ENCODE measurements at places on chromosomes 16 and 17.

DNA sequence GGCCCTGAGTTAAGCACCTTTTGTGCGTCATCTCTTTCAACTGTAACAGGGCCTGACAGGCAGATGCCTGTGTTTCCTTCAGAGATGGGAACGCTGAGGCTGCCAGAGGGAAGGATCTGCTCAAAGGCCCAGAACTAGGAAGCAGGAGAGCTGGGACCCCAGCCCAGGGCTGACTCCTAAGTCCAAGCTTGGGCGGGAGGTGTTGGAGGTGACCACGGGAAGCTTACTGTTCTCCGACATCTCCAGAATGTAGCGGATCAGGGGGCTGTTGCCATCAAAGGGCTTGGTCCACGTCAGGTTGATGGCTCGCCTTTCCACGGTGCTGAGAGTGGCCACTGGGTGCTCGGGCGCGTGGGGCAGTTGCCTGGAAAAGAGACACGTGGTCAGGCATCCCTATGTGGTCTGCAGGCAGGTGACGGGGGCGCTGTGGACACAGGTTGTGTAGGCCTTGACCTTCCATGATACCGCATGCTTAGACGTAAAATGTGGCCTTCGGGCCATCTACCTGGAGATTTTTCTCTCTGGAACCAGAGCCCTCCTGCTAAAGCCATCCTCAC lies 111.4 kb upstream of the CDC42EP4 start:
- no peak for DNase-seq

- DNase-seq: no peak
These were observed 911 bp upstream of the ITGA2B start for GRCh38 chr17:44390250-44390870.

GRCh38 chr17:43175213-43176118 lies 4.5 kb downstream of the NBR1 start:
- no peak for DNase-seq

GRCh38 chr16:11255737-11256660 lies at the start of gene SOCS1:
TSS of gene SOCS1 (minus strand) at chr16:11256204. CDS start at chr16:11255478, 726 bp downstream.
- DNase-seq: peak; percentile 76

DNA sequence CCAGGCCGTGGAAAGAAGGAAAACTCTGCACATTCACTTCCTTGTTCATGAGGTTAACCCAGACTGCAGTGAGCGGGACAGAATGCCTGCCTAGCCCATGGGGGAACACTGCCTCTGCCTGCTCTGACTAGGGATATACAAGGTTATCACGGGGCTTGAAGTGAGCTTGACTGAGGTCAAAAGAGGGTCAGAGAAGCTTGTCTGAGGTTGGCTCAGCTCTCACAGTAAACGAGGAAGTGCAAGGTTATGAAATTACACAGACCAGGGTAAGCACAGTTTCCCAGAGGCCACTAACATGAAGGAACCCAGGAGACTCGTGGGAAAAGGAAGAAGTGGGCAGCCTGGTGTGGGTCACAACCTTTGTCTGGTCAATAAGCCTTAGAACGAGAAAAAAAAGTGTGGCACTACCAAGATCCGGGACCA lies 28.7 kb downstream of the HIC1 start:
- peak; percentile 50 for DNase-seq

DNA sequence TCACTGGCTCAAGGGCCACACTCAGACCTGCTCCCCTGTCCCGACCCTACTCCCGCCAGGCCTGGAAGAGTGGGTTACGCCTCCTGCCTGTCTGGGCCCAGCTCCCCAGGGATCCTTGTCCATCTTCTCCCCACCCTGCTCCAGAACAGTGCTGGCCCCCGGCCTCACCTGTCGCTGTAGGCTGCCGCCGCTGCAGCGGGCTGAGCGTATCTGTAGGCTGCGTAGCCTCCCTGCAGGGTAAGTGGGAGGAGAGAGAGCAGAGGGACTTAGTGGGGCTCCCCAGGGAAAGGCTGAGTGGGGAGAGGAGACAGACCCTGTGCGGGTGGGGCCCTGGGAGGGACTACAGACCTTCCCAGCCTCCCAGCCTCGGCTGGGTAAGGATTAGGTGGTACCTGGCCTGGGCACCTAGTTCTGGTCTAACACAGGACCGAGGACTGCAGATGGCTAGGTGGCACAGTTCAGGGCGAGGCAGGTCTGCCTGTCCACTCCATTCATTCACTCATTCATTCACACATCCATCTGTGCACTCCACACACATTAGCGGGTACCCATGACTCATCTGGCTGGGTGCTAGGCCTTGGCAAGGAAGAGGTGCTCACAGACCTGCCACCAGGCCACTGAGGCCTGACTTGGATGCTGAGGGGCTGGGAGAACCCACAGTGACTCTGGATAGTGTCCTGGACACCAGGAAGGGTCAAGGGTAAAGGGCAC lies 20.9 kb downstream of the ENGASE start:
- DNase-seq: no peak

DNA sequence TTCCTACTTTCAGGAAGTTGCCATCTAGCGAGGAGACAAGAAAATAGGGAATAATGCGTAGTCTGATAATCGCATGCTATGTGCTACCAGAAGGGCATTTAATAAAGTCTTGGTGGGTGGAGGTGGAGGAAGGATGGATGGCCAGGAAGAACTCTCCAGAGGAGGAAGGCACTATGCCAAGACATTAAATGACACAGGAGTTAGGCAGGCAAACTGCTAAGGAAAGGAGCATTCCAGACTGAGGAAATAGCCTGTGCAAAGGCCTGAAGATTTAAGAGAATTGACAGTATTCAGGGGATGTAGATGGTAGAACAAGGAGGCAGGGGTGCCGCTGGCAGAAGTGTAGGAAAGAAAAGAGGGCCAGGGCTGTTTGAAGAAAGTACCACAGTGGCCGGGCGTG lies 19.3 kb upstream of the ARHGAP44 start:
- no peak for DNase-seq

GRCh38 chr17:82085931-82086764 lies 11.9 kb downstream of the FASN start:
- DNase-seq: no peak

DNA sequence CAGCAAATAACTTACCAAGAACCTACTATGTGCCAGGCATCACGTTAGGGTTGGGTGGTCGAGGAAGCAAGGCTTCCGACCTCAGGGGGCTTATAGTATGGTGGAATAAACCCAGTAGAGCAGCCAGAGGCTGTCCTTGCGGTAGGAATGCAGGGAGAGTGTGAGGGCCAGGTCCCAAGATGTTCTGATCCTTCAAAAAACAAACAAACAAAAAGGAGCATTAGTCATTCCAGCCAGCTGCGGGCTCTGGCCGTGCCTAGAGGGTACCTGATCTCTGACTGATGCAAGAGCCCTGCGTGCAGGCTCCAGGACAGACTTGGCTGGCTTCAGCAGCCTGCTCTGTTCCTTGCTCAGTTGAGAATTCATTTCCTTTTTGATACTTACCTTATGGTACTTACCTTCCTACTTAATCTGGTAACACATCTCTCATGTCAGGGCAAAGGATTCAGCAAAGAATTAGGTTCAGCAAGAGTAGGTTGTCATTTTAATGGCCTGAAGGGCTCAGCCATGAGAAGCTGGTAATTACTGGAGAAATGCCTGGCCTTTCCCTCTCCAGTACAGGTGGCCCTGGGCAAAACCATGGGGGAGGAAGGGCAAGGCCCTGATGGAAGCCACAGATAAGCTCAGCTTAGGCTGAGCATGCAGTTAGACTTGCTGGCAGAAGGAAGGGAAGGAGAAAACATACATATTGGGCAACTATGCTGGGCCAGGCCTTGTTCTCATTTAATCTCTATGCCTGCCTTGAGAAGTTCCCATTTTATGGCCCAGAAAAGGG lies 18.4 kb downstream of the CYB5D2 start:
- DNase-seq: no peak

DNA sequence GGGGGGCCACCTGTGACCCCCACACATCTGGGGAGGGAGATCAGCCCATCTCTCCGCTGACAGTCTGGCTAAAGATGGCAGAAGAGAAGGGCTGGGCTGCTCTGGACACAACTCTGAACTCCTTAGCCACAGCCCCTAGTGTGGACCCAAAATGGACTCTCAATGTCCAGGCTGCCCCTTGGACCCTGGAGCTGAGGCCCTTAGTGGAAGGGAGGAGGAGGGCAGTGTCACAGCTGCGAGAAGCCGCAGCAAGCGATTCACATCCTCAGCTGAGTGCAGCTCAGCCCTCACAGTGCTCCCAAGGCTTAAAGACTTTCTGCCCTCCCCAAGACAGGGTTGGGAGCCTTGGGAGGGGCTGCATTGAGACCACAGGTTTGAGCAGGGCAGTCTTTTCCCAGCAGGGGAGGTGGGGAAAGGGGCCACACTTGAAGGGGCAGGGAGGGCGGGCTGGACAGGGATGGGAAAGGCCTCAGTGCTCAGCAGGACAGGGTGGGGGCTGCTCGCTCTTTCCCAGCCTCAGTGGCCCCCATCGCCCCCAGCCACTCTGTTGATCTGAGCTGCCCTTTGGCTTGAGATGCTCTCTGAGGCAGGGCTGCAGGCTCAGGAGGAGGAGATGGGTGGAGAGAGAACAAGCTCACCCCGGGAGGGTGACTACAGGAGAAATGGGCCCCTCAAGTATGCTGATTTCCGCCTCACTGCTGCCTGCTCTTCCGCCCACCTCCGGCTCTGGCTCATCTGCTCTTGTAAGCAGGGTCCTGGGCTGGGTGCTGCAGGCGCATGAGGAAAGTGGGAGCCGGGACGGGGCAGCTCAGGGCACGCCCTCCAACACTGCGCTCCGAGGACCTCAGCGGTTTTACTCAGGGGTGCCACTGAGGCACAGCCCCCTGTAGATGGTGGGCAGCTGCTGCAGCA lies 50.9 kb upstream of the MTSS2 start:
- DNase-seq: no peak

- DNase-seq: no peak
These were observed 25.5 kb downstream of the NSMCE1 start for GRCh38 chr16:27242868-27243590.

DNA sequence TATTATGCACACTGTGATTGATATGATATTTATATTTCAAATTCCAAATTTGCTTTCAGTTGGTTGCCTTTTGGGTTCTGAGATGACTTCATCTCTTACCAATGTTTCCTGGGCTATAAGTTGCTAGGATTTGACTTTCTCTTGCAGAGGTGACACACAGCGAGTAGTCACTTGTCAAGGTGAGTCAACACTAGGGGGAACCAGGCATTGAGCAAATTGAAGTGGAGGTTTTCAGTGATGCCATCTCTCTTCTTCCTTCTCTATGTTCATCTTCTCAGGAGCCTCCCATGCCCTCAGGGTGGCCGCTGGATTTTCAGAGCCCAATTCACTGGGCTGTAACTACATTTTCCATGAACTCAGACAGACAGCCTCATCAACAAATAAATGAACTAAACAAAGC lies 6.0 kb upstream of the CPD start:
- no peak for DNase-seq

- DNase-seq: no peak
These were observed 18.6 kb downstream of the HNF1B start for GRCh38 chr17:37726248-37726647.

DNA sequence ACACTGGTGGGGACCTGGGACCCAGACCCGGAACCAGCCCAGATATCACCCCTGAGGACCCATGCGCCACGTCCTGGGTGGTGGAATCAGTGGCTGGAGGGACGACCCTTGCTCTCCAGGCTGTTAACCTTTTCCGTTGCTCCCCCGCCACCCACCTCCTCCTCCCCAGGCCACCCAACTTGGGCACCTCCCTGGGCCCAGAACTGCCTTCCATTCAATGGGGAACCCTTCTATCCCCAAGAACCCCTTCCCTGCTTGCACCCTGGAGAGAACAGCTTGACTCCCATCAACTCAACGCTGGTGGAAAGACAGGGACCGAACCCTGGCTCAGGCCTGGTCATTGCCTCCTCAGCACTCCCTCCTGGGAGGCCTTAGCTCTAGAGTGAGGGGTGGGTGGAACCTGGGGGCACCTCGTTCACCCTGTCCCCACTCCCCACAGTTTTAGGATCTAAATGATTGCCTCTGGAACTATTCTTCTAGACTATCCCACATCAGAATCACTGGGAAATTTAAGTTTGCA lies 5.7 kb upstream of the IL32 start:
- no peak for DNase-seq

- no peak for DNase-seq
These were observed 10.6 kb upstream of the SRCIN1 start for GRCh38 chr17:38616361-38616760.

DNA sequence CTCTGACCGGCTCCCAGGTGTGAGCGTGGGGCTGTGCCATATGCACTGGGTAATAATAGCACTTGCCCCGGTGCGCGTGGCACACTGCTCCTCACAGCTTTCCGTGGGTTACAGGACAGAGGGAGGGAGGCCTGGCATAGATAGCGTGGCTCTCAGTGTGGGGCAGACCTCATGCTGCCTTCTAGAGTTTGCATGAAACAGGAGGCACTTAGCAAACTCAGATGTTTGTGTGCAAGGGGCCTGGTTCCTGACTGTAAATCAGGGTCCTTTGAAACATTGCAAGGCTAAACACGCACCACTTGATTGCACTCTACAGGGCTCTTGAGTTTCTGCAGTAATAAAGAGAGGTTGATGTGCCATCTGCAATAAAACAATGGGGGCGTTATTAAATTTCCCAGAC lies 101.7 kb downstream of the RPTOR start:
- no peak for DNase-seq

- no peak for DNase-seq
These were observed 37.8 kb upstream of the TMC5 start for GRCh38 chr16:19379838-19380237.

DNA sequence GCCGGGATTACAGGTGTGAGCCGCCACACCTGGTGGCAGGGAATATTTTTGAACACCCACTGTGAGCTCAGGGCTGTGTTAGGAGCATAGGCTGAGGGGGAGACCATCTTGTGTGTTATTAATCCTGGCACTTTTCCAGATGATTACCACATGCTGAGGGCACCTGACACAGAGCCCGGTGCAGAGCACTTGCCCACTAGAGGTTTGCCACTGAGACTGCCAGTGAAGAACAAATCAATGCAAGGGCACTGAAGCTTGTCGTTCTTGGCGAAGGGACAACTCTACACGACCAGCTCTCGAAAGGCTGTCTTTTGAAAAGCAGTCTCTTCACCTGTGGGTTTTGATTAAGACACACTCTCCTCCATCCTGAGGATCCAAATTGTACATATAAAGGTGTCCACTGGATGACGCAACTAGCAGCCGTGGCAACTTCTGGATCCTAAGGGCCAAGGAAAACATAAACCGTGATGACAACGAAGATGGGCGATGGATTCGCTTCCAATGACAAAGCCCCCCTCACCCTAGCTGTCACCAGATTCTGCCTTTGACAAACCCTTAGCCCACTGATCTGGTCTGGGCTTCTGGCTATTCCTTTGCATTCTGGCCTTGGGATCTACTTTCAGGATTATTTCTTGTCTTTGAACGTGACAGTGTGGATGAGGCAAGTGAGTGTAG lies 28.7 kb downstream of the WIPI1 start:
- DNase-seq: no peak

- DNase-seq: no peak
These were observed 585.1 kb upstream of the CDH5 start for GRCh38 chr16:65781363-65781762.

DNA sequence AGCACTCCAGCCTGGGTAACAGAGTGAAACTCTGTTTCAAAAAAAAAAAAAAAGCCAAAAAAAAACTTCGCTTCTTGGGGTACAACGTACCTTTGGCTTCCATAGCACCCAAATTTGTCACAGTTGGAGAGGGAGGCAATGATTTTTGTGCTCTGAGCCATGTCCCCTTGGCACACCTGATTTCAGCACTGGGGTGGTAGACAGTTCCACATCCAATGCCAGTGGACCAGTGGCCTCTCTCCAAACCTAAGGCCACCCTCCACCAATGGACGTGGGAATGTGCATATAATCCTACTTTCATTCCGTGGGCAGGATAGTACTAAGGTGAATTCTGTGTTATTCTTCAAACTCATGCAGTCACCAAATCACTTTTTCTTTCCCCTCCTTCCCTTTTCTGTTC lies 47.5 kb downstream of the SALL1 start:
- DNase-seq: no peak

Measured in GM18507 (cell line).